Fibroblast of skin of scalp (primary cell): ENCODE measurements at places on chromosomes 4 and X.

DNA sequence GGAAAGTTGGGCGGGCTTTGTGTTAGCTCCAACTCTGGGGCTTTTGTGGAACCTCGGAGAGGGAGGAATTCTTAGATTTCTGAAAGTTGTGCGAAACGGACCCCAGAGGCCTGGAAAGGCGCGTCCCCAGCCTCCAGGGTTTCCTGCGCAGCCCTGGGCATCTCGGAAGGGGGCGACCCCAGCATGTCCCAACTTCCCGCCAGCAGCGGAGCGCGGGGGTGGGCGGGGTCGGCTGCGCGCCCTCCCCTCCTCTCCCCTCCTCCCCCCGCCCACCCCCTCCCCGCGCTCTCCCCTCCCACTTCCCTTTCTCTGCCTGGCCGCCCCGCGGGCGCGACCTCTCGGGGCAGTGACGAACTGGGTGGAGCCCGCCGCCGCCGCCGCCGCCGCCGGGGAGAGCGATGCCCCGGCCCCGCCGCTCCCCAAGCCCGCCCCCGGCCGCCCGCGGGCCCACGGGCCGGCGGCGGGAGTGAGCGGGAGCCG, 16.8 kb downstream of the PTTG2 start:
- DNase-seq: peak; percentile 83

DNA sequence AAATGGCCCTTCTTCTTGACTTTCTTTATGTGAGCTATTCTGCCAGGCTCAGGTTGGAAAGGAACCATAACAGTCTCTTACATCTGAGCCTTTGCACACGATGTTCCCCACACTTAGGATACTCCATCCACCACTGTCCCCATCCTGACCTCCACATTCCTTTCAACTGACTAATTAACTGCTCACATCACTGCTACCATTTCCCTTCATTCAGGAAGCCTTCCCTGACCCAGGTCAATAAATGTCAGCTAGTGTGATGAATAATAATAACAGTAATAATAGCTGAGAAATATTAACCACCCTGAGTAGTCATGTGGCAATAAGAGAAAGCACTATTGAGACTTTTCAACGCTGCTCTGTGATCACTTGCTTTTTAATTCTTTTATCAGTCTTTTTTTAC, 291.7 kb downstream of the KCNIP4 start:
- no peak for DNase-seq

DNA sequence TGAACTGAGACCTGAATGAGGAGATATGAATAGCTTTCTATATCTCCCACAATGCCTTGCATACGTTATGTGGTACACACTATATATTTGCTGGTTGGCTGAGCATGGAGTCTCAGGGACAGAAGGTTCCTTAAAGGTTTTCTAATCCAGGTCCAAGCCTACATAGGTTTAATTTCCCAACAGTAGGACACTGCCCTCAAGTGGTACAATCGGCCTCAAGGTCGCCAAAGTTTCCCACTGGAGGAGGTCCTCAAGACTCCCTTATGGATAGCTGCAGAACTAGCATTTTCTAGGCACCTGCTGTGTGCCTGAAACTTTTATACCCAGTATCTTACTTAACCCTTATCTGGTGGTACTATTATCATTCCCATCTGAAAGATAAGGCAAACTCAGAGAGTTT, 21.0 kb upstream of the EFNB1 start:
- DNase-seq: peak; percentile 14

DNA sequence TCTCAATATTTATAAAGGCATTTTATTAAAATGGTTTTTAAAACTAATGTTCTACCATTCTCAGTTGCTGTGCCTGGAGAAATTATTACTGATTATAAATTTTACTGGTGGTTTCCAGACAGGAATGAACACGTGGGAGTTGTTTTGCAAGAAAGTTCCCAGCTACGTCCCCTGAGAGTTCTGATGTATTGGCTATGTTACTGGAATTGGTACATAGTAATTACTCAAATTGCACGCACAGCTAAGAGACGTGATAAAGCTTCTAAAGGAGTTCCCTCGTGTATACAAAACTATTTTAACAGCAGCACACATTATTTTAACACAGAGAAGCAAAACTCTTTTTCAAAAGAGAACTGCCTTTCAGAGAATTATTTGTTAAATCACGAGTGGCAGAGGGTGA, 292.2 kb downstream of the NLGN4X start:
- peak; percentile 20 for DNase-seq

DNA sequence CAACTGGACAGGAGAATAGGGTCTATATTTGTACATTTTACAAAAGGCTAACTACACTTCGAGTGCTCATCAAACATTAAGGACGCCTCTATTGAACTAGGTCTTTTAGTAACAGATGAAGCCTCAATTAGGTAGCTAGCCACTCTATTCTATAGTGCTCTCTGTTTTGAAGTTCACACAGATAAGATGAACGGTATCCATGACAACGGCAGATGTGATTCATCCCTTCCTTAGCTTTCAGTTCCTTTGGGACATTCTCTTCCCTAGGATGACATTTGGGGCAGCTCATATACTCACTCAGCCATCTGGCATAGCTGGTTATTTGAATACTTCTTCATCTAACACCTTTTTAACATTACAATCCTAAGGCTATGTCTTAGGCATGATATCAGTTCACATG, 62.4 kb upstream of the WDFY3 start:
- peak; percentile 66 for DNase-seq

- no peak for DNase-seq
Measured at GRCh38 chr4:26978387-26979053, 117.9 kb downstream of the STIM2 start.

DNA sequence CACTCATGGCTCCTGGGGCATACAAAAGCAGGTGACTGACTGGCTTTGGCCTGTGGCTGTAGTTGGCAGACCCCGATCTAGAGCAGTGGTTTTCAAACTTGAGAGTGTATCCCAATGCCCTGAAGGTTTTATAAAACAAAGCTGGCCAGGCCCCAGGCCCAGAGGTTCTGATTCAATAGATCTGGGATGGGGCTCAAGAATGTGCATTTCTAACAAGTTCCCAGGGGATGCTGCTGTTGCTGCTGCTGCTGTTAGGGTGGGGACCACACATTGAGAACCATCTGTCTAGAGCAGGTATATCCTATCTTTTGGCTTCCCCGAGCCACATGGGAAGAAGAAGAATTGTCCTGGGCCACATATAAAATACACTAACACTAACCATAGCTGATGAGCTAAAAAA, 7.3 kb downstream of the AIFM1 start:
- DNase-seq: no peak

- DNase-seq: no peak
Measured at GRCh38 chr4:135548711-135549110, 1347.1 kb upstream of the PABPC4L start.

GRCh38 chr4:186414390-186414789, 141.0 kb downstream of the MTNR1A start:
- DNase-seq: no peak

DNA sequence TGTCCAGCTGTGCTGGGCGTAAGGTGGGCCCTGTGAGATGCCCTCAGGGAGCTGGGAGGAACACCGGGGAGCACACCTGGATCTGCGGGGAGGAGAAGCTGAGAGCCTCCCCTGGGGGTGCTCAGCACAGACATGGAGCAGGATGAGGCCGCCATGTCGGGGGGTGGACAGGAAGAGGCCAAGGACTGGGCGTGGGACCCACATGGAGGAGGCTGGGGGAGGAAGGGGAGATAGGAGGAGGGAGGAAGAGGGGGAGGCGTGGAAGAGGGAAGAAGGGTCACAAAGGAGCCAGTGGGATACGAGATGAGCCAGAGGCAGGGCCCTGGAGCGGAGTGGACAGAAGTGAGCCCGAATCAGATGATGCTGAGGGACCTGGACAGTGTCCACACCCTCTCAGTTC, 66.3 kb downstream of the ZFYVE28 start:
- DNase-seq: no peak

DNA sequence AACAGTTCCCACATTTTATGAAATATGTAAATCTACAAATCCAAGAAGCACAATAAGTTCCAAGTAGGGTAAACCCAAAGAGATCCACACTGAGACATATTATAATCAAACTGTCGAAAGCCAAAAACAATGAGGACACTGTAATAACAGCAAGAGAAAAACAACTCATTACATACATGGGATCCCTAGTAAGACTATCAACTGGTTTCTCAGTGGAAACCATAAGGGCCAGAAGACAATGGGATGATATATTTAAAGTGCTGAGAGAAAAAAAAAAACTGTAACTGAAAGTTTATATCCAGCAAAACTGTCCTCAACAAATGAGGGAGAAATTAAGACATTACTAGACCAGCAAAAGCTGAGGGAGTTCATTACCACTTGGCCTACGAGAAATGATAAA, 34.7 kb downstream of the GLRA2 start:
- no peak for DNase-seq

GRCh38 chrX:110401135-110401534, 42.5 kb downstream of the RTL9 start:
- DNase-seq: no peak

DNA sequence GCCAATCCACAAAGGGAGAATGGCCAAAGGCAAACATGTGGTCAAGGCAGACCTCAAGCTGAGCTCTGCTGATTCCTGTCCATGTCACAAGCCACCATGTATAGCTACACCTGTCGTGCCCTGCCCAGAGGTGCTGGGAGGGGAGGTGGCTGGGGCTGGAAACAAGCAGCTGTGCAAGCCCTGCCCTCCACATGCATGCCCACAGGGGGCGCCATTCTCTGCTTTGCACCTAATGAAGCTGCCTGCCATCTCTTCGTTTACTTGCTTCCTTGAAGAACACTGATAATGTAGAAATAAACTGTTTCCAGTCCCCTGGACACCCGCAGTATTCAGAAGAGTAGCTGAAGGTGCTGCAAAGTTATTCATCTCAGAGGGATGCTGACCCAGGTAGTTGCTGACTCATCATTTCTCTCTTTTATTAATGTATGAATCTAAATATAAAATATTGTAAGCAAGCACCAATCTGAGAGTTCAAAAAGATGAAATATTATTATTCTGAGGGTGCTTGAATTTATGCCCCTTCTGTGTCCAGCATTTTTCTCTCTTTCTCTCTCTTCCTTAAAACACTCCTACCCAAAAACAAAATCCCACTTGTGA, 278.6 kb downstream of the ADGRA3 start:
- no peak for DNase-seq

DNA sequence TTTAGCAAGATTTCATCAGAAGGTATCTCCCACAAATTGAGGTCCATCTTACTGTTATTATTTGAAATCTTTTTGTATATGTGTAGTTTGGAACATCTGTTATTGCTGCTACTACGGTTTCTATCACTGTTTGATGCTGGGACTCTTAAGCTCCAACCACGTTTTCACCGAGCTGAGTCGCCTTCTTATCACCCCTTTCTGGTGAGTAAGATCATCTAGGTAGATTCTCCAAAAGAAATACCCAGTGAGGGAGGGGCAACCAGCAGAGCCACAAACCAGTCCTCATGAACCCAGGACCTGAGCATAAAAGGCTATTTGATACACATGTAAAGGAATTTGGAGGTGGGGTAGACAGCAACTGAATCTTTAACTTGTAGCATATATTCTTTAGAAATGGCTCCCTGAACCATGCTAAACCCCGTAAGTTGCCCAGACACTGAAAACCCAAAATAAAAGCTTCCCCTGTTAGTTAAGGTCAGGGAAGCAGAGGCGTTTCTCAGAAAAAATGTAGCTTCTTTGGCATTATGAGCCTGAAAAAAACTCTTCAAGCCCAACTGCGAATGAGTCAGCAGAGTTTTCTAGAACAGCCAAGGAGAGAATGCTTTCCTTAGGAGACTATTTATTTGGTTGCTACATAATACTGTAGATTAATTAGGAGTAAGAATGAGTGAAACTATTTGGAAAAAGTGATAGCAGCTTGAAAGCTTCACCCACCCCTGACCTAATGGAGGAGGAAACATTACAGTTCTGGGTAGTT, 53.8 kb upstream of the ATXN3L start:
- DNase-seq: peak; percentile 76

GRCh38 chr4:18421519-18421918, 400.0 kb upstream of the LCORL start:
- DNase-seq: no peak

DNA sequence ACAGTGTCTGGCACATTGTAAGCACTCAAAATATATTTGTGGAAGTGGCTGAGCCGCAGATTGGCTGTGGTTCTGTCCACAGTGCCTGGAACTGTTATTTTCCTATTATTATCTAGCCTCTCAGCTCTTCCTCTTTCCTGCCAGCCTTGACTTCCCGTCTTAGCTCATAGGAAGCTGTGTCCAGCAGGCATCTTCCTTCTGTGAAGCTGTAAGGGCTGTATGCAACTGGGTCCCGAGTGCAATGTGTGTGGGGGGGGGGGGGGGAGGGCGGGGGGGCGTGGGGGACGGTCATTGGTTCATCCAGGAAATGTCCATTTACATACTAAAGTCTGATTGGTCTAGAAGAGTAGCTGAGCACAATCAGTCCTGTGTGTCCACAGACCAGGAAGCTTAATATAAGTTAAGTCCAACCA, 210.7 kb downstream of the PDGFRA start:
- DNase-seq: peak; percentile 44

DNA sequence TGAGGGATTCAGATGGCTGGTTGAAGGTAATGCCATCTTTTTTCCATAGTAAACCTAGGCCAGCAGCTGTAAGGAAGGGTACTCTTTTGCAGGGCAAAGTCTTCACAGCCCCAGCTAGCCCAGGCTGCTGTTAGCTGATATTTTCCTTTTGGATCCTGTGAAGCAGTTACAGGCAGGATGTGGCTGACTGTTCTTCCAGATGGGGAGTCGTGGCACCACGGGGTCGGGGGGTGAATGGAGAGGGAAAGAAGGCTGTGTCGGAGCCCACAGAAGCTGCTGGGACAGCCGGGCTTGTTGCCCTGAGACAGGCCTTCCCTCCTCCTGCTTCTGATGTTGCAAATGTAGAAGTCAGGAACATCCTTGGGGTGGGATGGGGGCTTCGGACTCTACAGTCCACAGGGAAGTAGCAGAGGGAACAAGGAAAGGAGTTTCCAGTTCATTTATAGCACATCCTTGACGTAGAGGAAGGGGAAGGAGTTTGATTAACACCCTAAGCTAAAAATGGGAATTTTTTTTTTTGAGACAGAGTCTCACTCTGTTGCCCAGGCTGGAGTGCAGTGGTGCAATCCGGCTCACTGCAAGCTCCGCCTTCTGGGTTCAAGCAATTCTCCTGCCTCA, 64.6 kb upstream of the TMEM150C start:
- DNase-seq: no peak

- DNase-seq: no peak
Measured at GRCh38 chrX:545452-545885, 85.1 kb upstream of the SHOX start.

DNA sequence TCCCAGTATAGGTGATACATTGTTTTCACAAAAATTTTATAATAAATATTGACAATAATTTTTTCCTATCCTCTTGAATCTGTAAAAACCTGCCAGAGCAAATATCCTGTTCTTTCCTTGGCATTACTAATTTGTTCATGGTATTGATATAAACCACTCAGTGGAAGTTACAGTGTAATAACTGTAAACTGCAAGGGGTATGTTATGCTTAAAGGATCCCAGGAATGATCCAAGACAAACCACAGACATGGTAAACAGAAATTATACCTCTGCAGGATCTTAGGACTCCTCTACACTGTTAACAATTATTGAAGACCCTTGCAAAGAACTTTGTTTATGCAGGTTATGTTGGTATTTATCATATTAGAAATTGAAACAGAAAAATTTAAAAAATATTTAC, 17.7 kb upstream of the MAD2L1 start:
- no peak for DNase-seq
